ENCODE measurements at places on chromosomes 5 and 9.

DNA sequence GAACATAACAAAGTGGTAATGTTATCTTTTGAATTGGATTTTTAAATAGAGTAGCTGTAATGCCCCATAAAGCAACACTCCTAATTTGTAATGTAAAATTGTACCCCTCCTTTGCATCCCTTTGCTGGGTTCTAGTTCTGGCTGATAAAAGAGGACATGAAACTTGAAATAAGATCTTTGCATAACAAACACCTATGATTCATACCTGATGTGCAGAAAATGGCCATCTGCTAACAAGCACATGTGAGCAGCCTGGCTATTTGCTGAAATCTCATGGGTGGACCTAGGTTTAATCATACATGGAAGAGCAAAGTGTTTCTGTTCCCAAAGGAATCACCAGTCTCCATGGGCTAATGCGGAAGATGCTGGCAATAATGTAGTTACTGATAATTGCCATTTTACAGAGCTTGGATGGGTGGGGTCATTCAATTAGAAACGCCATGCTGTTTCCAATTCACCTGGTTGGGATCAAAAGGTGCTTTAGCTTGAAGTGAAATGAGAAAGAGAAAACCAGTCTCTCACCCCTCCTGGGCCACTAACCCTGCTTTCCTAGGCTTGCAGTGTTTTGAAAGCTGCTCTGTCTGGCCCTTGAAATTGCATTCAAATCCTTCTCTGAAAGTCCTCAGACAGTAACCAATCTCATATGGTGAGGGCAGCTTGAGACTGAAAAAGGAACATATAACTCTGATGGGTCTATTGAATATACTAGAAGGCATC is 585.1 kb downstream of the TLE4 start:
- no peak for DNase-seq

- no peak for DNase-seq
Observed at GRCh38 chr5:174045470-174046025, at the start of gene NSG2. TSS of gene NSG2 (plus strand) at chr5:174045706. CDS start at chr5:174046756, 1,050 bp downstream.

DNA sequence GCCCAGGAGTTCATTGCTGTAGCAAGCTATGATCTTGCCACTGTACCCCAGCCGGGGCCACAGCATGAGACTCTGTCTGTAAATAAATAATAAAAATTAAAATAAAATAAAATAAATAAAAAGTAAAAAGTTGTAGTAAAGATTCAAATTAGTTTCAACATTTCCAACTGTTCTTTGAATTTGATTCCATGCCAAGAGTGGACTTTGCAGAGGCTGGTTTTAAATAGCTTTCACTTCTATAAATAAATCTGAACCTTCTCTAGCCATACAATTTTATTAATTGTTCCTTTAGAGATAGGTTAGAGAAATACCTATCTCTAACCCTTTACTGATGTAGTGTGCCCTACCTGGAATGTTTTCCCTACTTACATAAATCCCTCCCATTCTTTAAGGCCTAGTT is 129.7 kb upstream of the SLIT3 start:
- DNase-seq, result no peak

DNA sequence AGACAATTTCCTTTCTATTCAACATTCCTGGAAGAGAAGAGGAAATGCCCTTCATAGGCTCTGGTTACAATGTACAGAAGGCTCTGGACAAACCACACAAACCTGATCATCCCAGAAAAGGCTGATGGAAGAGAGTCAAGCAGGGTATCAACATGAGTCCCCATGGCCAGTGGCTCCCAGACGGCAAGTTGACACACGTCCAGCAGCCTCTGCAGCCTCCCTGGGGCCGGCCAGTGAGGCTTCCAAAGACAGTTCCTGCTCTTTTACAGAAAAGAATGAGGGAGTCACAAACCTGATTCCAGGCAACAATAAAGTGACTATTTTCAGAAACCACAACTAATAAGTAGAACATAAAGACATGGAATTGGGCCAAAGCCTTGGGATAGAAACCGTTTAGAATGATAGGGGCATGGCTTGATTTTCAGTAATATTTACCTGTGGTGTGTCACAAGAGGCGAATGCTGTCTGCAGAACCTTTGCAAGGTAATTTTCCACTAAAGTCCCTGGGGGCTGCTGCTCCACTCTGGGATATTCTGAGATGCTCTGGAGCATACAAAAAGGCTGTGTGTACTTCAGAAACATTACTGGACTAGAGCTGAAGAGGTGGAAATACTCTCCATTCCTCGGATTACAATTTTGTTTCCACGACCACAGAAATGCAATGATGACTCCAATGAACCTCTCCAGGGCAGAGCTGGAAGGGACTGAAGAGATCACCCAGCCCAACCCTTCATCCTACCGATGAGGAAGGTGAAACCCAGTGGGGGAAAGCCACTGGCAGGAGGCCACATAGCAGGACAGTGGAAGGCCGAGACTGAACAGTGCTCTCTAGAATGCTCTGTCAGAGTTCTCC is 10.4 kb downstream of the MED27 start:
- no peak for DNase-seq

DNA sequence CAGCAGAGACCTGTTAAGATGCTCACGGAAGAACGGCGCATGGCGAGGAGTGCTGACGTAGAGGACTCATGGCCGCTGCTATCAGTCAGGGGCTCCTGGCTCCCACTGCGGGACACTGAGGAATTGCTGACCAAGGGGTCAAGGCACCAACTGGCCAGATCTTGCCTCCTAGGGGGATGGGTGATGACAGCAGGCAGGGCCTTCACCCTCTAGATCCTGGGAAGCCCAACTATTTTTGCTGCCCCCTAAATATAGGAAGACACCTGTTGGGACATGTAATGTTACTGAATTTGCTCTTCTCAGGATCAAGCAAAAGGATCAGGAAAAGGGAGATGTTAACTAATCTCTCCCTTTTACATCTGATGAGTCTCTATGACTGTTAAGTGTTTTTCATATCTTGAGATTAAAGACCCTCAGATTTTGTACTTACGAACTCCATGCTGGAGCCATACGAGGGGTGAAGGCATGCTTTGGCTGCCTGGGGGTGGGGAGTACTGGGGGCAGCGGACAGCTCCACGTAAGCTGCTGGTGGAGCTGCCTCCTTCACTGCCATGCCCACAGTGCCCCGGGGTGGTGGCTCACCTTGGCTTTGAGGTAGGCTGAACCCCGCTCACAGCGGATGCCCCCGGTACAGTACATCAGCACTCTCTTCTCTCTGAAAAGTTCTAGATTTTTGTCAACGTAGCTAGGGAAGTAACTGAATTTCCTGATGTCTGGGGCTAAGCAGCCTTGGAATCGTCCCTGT is 28.1 kb downstream of the TSTD2 start:
- DNase-seq, result no peak

- DNase-seq, result no peak
Observed at GRCh38 chr5:157219491-157220271, 39.0 kb downstream of the ITK start.

- no peak for DNase-seq
Observed at GRCh38 chr5:57524348-57525060, 41.9 kb upstream of the ACTBL2 start.

- DNase-seq, result no peak
Observed at GRCh38 chr5:100479079-100479688, 56.0 kb upstream of the FAM174A start.

- DNase-seq, result no peak
Observed at GRCh38 chr9:122370303-122370702, 521 bp upstream of the PTGS1 start.
